ENCODE measurements at places on chromosomes 13 and 19. TPM values are rescaled to one million over a fixed set of nuclear protein-coding genes. Genes with fewer than 3 reads are reported as not detected.

Gene DLL3
- total RNA-seq = 0.17 TPM

Gene APOE
- total RNA-seq = 5,160 TPM

Gene OR4F17
- not detected for total RNA-seq

Gene LILRB1
- total RNA-seq = 5.8 TPM

Gene ZNF610
- 5.3 TPM for total RNA-seq

All from adrenal gland (tissue), 19 donors.